Common myeloid progenitor, CD34-positive (primary cell): ENCODE measurements at places on chromosomes 3 and 15.

DNA sequence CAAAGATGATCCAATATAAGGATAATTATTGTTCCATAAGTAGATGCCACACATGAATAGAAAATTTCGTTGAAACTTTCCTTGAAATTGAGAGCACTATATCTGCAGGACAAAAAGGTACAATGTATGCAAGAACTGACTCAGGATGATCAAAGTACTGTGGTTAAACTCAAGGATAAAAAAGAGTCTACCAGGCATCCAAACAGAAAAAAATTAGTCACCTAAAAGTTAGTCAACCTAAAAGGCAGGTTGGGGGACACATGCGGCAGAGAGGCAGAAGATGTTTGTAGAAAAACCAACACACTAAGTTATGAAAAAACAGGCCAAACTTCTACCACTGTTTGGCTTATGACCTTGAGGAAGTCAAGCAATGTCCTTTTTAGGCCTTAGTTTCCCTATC lies 68.7 kb downstream of the GSK3B start:
- no peak overlapping the region for H3K27ac ChIP-seq
- H3K4me3 ChIP-seq = no peak overlapping the region
- peaks cover 9% of the 10 kb centered on the region for H3K4me1 ChIP-seq
- H3K36me3 ChIP-seq = no peaks in the 10 kb centered on the region
- H3K27me3 ChIP-seq = no peaks in the 10 kb centered on the region
- no peak for DNase-seq

GRCh38 chr3:69197922-69198530 lies 75.6 kb upstream of the LMOD3 start:
- no peak overlapping the region for H3K27ac ChIP-seq
- no peak overlapping the region for H3K4me3 ChIP-seq
- DNase-seq = no peak
- peaks cover 4% of the 10 kb centered on the region for H3K4me1 ChIP-seq

DNA sequence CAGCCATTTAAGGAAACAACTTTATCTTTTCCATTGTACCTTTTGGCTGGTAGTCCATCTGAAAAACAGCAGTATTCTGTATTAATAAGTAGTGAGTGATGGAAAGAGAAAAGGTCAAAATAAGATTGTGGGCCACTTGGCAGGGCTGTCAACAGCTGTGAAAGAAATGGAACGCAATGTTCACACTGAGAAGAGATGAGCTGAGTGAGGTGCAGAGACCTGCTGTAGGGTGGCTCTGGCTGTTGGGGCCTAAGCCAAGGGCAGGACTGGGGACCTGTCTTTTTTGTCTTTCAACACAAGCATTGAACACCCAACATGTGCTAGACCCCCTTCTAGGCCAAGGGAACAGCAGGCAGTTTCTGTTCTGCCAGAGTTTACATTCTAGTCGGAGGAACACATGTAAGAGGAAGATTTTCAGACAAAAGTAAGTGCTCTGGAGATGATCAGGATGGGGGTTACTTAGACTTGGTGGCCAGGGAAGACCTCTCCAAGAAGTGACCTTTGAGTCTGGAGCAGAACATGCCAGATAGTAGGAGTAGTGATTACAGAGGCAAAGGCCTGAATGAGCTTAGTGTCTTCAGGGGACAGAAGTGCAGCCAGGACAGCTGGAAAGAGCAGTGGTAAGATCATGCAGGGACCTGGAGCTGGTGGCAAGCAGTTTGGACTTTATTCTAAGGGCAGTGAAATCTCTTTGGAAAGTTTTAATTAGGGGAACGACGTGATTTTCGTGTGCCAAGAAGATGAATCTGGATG lies 29.6 kb downstream of the TSEN2 start:
- no peak overlapping the region for H3K27ac ChIP-seq
- no peaks in the 10 kb centered on the region for H3K27me3 ChIP-seq
- H3K4me1 ChIP-seq = no peaks in the 10 kb centered on the region

- no peak overlapping the region for H3K27ac ChIP-seq
- DNase-seq = no peak
- H3K27me3 ChIP-seq = no peaks in the 10 kb centered on the region
- H3K36me3 ChIP-seq = peaks cover 9% of the 10 kb centered on the region
- peaks cover 18% of the 10 kb centered on the region for H3K4me1 ChIP-seq
Observed at GRCh38 chr3:52072020-52072419, 15.6 kb upstream of the DUSP7 start.

GRCh38 chr3:159650726-159651125 lies 337.9 kb upstream of the IL12A start:
- no peak overlapping the region for H3K4me3 ChIP-seq
- no peaks in the 10 kb centered on the region for H3K36me3 ChIP-seq
- H3K27ac ChIP-seq = no peak overlapping the region
- no peak for DNase-seq

DNA sequence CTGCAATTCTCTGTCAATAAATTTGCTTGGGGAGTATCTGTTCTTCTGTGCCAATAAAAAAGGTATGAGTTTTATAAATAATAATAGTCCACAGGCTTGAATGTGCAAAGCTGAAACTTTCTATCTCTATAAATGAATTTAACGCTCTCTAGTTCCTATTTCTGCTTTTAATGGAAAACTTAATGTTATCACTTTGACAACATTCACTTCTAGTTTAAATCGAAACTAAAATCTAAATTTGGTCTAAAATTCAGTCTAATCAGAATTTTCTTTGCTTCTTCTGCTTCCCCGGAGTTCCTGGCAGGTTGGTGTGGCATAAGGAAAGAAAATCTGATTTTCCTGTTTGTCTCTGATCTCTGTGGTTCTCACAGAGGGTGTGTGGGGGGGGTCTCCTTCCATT lies 450.1 kb upstream of the TBL1XR1 start:
- peak; percentile 59 for DNase-seq
- peaks cover 14% of the 10 kb centered on the region for H3K4me1 ChIP-seq
- H3K4me3 ChIP-seq = peak overlapping the region; percentile 37
- H3K27me3 ChIP-seq = no peaks in the 10 kb centered on the region
- H3K27ac ChIP-seq = peak overlapping the region; percentile 14
- H3K36me3 ChIP-seq = no peaks in the 10 kb centered on the region

- H3K36me3 ChIP-seq = no peaks in the 10 kb centered on the region
- peaks cover 9% of the 10 kb centered on the region for H3K4me1 ChIP-seq
- no peak overlapping the region for H3K27ac ChIP-seq
- H3K4me3 ChIP-seq = no peak overlapping the region
- H3K27me3 ChIP-seq = no peaks in the 10 kb centered on the region
Observed at GRCh38 chr3:18556001-18556408, 130.9 kb upstream of the SATB1 start.

GRCh38 chr3:69325151-69325550 lies 60.7 kb downstream of the FRMD4B start:
- H3K27ac ChIP-seq = no peak overlapping the region
- H3K36me3 ChIP-seq = peaks cover 5% of the 10 kb centered on the region
- no peaks in the 10 kb centered on the region for H3K27me3 ChIP-seq
- peak overlapping the region; percentile 37 for H3K4me3 ChIP-seq
- H3K4me1 ChIP-seq = peaks cover 76% of the 10 kb centered on the region

- no peaks in the 10 kb centered on the region for H3K36me3 ChIP-seq
- H3K27ac ChIP-seq = no peak overlapping the region
- H3K4me1 ChIP-seq = no peaks in the 10 kb centered on the region
- DNase-seq = no peak
- H3K27me3 ChIP-seq = no peaks in the 10 kb centered on the region
Observed at GRCh38 chr3:143101792-143102381, 17.7 kb upstream of the CHST2 start.

DNA sequence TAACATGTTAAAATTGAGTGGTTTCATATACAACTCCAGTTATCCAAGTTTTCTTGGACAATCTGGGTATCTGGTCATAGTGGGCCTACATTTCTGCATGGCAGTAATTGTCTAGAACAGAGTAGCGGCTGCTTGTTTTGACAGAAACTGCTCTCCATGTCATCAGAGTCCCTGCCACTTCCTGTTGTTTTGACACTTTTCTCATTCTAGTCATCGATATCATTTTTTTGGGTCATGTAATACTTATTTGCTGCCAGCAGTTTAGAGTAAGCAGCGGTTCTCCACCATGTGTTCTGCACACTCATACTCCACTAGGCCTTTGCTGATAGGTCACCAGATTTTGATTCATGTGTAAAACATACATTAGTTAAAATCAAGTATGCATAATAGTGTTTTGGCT lies 81.5 kb downstream of the SLC25A26 start:
- peaks cover 2% of the 10 kb centered on the region for H3K36me3 ChIP-seq
- no peaks in the 10 kb centered on the region for H3K27me3 ChIP-seq
- DNase-seq = no peak
- H3K27ac ChIP-seq = no peak overlapping the region
- no peak overlapping the region for H3K4me3 ChIP-seq

DNA sequence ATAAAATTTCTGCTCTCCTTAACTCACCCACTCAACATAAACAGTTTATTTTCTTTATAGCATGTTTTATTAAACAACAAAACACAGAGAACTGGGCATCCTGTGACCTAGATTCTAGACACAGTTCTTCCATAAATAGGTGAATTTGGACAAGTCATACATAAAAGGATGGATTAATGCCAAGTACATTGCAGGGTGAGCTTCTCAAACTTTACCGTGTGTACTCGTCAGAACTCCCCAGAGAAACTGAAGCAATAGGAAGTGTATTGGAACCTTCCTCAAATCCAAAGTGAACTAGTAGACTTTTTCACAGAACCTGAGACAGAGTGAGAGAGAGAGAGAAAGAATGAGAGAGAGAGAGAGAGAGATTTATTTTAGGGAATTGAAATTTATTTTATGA lies 139.7 kb downstream of the CD47 start:
- H3K27ac ChIP-seq = no peak overlapping the region
- H3K36me3 ChIP-seq = no peaks in the 10 kb centered on the region
- no peak for DNase-seq
- peaks cover 22% of the 10 kb centered on the region for H3K4me1 ChIP-seq
- H3K4me3 ChIP-seq = no peak overlapping the region

- peaks cover 10% of the 10 kb centered on the region for H3K36me3 ChIP-seq
- no peak for DNase-seq
- peak overlapping the region; percentile 25 for H3K27ac ChIP-seq
Observed at GRCh38 chr3:51988286-51989146, 5.2 kb downstream of the ACY1 start.

DNA sequence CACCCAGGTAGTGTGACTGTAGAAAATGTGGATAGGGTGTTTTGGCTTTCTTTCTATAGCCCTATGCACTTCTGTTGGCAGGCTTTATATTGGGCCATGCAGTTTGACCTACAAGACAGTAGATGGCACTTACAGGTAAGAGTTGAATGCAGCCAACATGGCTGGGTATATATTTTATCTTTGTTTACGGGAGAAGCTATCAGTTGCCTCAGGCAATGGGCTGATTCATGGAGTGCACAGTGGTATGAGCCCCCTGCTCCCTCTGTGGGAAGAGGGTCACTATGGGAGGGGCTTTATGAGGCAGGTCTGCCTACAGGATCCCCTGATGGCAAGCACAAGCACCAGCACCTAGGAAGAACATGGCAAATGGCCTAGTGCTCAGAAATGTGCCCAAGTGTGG lies 301.2 kb upstream of the CDIN1 start:
- no peak overlapping the region for H3K27ac ChIP-seq
- DNase-seq = no peak
- no peaks in the 10 kb centered on the region for H3K4me1 ChIP-seq
- no peaks in the 10 kb centered on the region for H3K27me3 ChIP-seq
- no peak overlapping the region for H3K4me3 ChIP-seq

GRCh38 chr3:16513141-16514020 lies at the start of gene RFTN1:
TSS of gene RFTN1 (minus strand) at chr3:16513699. CDS start at chr3:16493869, 19,830 bp downstream.
- no peaks in the 10 kb centered on the region for H3K27me3 ChIP-seq
- H3K36me3 ChIP-seq = no peaks in the 10 kb centered on the region
- peak within 1 kb of the TSS; percentile 78 for H3K27ac ChIP-seq
- peaks cover 85% of the 10 kb centered on the region for H3K4me1 ChIP-seq
- peak within 1 kb of the TSS; percentile 85 for H3K4me3 ChIP-seq

GRCh38 chr15:42503825-42504224 lies 8.4 kb downstream of the SNAP23 start:
- H3K4me3 ChIP-seq = no peak overlapping the region
- no peak overlapping the region for H3K27ac ChIP-seq
- H3K36me3 ChIP-seq = peaks cover 4% of the 10 kb centered on the region
- peaks cover 30% of the 10 kb centered on the region for H3K4me1 ChIP-seq

- no peak overlapping the region for H3K4me3 ChIP-seq
- no peaks in the 10 kb centered on the region for H3K36me3 ChIP-seq
- no peaks in the 10 kb centered on the region for H3K27me3 ChIP-seq
- H3K27ac ChIP-seq = no peak overlapping the region
Observed at GRCh38 chr3:16759227-16759903, 125.4 kb upstream of the PLCL2 start.

DNA sequence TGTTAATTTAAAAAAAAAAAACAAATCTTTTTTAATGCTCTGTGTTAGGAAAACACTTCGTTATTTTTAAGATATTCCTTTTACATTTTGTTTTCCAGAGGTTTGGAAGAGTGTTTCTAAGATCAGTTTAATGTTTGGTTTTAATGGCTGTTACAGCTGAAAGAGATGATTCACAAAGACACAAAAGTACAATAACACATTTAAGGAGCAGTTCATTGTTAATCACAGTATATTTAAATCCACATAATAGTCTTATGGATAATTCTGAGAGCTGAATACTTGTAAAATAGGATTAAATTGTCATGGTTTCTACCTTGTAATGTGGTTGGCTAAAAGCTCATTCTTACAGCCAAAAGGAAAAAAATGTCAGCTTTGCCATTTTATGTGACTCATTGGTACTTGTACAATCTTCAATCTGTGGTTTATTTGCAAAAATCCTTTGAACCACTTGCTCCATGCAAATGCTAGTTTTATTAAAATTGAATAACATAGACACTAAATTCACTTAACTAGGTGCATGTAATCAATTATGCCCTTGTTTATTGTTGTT lies 426.4 kb downstream of the NLGN1 start:
- no peak overlapping the region for H3K4me3 ChIP-seq
- no peaks in the 10 kb centered on the region for H3K27me3 ChIP-seq
- no peaks in the 10 kb centered on the region for H3K36me3 ChIP-seq
- H3K4me1 ChIP-seq = no peaks in the 10 kb centered on the region

DNA sequence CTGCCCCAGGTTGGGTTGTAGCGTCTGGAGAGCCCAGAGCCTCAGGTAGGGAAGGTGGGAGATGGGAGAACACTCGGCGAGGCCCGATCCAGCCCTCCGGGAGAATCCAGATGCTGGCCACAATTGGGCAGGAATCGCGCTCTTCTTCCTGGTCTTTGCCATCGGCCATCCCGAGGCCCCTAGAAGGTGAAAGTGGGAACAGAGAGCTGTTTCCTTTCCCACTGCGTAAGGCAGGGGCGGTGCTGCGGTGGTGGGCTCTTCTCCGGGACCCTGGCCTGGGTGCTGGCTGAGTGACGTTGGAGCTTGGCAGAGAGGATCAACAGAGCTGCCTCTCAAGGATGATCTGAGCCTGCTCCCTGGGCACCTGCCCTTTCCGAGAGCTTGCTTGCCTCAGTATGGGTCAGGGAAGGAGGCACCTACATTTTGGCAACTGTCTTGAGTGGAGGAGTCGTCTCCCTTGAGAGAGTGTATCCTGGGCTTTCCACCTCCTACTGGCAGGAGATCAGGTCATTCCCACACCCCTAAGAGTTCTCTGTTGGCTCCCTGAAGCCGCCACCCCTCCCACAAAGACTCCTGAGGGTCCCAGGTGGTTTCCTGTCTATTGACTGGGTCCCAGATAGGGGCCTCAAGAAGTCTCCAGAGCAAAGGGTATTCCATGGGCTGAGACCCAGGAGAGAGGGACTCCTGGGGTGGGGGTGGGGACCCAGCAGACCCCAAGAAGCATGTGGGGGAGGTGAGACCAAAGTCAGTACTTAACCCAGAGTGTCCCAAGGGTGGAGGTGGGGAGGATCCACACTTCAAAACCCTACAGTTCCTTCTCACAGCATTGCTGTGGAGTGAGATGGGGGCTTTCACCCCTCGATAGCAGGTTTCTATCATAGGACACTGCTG lies 1.6 kb downstream of the C15orf39 start:
- H3K4me1 ChIP-seq = peaks cover 92% of the 10 kb centered on the region
- no peak for DNase-seq
- H3K27me3 ChIP-seq = no peaks in the 10 kb centered on the region
- H3K4me3 ChIP-seq = peak overlapping the region; percentile 91
